ENCODE measurements at places on chromosomes 7 and 10. TPM values are rescaled to one million over a fixed set of nuclear protein-coding genes. Genes with fewer than 3 reads are reported as not detected.

Gene HOXA3
- total RNA-seq: 7.7 TPM

DNA sequence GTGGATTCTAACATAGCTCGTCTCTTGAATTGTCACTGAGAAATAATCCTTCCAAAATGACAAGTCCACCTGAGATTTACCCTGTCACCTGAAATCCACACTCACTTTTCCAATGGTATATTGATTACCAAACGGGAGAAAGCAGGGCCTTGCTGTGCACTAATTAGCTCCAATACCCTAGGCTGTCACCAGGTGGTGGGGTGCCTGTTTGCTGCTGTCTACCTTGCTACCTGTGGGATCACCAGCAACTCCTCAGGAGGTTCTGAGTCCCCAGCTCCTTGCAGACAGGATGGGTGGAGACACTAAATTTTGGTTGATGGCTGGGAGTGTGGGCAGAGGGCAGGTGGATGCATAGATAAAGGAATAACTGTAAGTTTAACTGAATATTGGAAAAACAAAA lies 237.2 kb upstream of the ZNF32 start:
- H3K36me3 ChIP-seq: no peaks in the 10 kb centered on the region
- no peaks in the 10 kb centered on the region for H3K4me1 ChIP-seq
- H3K27ac ChIP-seq: no peak overlapping the region
- no peak overlapping the region for H3K4me3 ChIP-seq
- H3K27me3 ChIP-seq: no peaks in the 10 kb centered on the region

- H3K4me1 ChIP-seq: no peaks in the 10 kb centered on the region
- H3K27me3 ChIP-seq: no peaks in the 10 kb centered on the region
- no peak for DNase-seq
Measured at GRCh38 chr7:17988858-17989257, 38.8 kb downstream of the PRPS1L1 start.

Gene MNX1
- total RNA-seq: not detected

DNA sequence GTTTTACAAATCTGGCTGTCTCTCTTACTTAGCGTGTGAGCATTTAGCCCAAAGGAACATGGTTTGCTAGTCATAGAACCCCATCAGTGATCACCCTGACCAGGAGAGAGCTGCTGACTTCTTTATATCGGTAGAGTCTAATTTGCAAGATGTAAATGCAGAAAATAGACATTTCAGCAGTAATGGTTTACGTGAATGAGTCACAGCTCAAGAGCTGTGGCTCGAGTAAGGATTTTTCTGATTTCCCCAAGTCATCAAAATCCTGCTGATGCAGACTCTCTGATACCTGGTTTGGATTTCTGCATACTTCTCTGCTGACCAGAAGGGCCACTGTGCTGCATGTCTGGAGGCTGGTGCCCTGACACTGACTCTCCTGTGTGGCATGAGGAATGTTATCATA lies 25.7 kb downstream of the NUB1 start:
- peaks cover 17% of the 10 kb centered on the region for H3K4me1 ChIP-seq
- H3K27me3 ChIP-seq: no peaks in the 10 kb centered on the region
- no peak for DNase-seq
- no peak overlapping the region for H3K4me3 ChIP-seq

Gene INHBA
- total RNA-seq: 8.6 TPM

GRCh38 chr10:132421847-132422751 lies 25.1 kb downstream of the PWWP2B start:
- peak overlapping the region; percentile 97 for H3K27ac ChIP-seq
- H3K36me3 ChIP-seq: no peaks in the 10 kb centered on the region
- DNase-seq: no peak
- H3K4me3 ChIP-seq: no peak overlapping the region

DNA sequence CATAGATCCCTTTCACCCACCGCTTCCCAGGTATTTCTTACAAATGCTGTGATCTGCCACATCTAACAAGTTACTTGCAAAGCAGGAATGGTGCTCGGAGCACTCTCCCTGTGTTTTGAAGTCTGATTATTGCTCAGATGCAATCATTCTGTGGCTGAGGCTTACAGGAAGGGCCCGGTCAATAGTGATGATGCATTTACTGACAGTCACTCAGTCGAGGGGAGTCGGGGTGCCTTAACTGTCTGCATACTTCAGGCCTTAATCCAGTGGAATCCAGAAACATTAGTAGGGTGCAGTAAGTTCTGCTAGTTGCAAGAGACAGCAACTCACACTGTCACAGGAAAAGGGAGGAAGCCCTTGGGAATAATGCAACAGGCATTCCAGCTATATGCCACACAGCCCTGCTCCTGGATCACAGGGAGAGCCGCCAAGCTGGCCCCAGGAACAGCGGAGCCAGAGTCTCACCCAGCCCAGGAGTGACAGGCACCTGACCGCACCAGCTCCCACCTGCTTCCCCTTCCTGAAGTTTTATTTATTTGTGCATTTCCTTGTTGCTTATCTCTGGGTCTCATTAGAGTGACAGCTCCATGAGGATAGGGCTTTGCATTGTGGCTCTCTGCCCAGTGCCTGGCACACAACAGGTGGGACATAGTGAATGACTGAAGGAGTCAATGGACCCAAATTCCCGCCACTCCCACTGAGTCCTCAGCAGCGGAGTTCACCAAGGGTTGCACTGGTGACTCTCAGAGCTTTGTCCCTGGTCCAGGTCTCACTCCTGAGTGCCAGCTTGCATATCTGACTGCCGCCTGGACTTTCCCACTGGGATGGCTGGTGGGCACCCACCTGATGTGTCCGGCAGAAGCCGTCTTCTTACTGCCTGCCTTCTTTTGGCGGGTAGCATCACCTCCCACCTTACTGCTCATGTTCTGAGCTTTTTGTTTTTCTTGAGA lies 212.5 kb upstream of the SH2B2 start:
- no peaks in the 10 kb centered on the region for H3K4me1 ChIP-seq
- DNase-seq: no peak
- H3K27me3 ChIP-seq: no peaks in the 10 kb centered on the region

Gene STN1
- 20.8 TPM for total RNA-seq

- DNase-seq: no peak
- H3K4me3 ChIP-seq: no peak overlapping the region
- H3K36me3 ChIP-seq: no peaks in the 10 kb centered on the region
- H3K27me3 ChIP-seq: no peaks in the 10 kb centered on the region
- peaks cover 11% of the 10 kb centered on the region for H3K4me1 ChIP-seq
Measured at GRCh38 chr10:88082806-88083596, 219.6 kb downstream of the PTEN start.

Gene ZNF365
- total RNA-seq: not detected

DNA sequence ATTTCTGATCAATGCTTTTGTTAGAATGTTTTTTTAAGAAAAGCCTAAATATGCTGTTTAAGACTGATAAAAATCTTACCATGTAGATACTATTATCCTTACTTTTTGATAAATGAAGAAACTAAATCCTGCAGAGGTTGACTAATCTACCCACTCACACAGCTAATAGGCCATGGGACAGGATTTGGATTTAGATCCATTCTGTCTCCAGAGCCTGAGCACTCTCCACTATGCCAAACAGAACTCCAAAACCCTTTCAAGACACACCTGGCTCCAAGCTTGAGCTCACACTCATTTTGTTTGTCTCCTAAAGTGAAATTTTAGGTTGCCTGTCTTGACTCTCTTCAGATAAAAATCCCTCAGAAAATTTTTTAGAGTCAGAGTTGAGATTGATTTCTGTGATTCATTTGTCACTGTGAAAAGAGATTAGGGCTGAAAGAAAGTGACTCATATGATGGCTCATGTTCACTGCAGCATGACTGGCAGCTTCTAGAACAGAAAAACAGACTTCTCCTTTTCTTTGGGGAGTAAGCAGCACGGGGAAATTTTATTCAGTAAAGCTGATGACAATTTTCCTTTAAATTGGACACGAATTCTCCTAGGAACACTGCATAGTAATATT lies 132.3 kb upstream of the POT1 start:
- H3K36me3 ChIP-seq: no peaks in the 10 kb centered on the region
- H3K27ac ChIP-seq: peak overlapping the region; percentile 89
- H3K4me3 ChIP-seq: no peak overlapping the region

Gene NCF1
- 4.5 TPM for total RNA-seq
